Inflammatory macrophage (primary cell): ENCODE measurements at places on chromosomes 1 and 21.

DNA sequence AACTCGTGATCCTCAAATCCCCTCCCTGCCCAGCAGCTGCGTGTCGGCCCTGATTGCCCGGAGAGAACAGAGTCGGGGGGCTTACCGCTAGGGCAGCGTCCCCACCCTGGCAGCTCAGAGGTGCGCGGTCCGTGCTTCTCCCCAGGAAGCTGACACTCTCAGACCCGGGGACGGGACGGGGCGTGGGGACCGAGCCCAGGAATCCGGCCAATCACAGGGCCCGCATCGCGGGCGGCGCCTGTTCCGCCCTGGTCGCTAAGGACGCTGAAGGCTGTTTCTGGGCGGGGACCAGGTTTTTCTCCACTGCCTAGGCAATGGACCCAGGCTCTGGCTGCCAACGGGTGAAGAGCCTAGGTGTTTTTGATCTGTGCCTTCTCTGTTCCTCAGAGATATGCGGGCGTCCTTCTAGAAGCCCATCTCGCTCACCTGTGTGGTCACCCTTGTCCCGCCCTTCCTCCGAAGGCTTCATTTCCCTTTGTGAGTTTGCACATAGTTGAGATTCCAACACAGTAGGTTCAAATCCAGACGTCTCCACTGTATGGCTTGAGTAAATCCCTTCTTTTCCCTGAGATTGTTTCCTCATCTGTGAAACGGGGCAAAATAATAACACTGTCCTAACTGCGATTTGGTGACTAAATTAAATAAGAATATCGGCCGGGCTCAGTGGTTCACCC, at the start of gene C1orf87:
Gene C1orf87 (minus strand): TSS at position 166 of the 674 bp plus-strand sequence. CDS start 1,127 bp downstream, outside the sequence.
- DNase-seq, result no peak

- no peak for DNase-seq
Observed at GRCh38 chr1:155993595-155993994, 15.2 kb upstream of the ARHGEF2 start.

GRCh38 chr1:157199421-157199755, 61.2 kb upstream of the ETV3 start:
- DNase-seq, result no peak

DNA sequence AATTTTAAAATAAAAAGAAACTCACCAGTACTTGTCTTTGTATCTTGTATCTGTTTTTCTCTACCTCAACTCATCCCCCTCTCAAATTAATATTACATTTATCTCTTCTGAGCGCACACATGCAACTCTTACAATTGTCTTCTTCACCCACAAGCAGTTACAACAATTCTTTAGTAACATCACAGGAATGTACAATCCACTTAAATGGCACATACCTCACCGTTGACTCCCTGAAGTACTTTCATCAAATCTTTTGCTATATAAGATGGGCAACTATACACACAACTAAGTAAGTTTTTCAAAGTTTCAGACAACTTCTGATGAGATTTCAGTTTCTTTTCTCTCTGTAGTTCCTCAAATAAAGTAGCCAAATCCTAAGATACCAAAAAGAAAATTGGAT, 28.3 kb downstream of the HEATR1 start:
- no peak for DNase-seq

- DNase-seq, result no peak
Observed at GRCh38 chr1:9014475-9015375, 11.5 kb downstream of the SLC2A7 start.

DNA sequence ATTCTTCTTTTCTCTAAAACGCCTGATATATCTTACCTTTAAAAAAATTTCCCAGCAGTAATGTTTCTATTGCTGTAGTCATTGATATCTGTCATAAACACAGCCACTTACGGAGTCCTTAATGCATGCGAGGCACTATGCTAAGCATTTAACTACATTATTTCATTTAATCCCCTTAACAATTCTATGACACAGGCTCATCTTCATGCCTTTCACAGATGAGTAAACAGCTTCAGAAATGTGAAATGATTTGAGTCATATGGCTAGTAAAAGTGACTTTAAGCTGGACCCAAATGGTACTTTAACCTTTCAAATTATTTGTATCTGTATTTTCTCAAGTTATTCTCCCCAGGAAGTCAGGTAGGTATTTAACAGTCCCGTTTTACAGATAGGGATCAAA, 125.1 kb upstream of the FGGY start:
- DNase-seq, result no peak

DNA sequence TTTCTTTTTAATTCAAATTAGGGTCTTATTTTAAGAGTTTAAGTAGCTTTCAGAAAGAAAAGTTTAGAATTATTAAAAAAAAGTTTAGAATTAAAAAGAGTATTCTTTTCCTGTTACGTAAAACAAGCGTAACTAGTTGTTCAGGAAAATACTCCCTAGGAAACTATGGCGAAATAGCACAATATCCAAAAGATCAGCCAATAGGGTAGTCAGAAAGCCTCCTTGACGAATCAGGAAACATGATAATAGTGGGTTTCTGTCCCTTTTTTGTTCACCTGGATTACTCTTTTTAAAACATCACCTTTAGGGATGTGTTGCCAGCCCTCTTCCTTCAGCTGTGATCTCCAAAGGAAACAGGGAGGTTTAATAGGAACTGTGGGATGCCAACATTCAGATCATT, 25.2 kb downstream of the S1PR1 start:
- no peak for DNase-seq

GRCh38 chr21:32507342-32507919, 77.9 kb downstream of the TCP10L start:
- DNase-seq, result no peak

DNA sequence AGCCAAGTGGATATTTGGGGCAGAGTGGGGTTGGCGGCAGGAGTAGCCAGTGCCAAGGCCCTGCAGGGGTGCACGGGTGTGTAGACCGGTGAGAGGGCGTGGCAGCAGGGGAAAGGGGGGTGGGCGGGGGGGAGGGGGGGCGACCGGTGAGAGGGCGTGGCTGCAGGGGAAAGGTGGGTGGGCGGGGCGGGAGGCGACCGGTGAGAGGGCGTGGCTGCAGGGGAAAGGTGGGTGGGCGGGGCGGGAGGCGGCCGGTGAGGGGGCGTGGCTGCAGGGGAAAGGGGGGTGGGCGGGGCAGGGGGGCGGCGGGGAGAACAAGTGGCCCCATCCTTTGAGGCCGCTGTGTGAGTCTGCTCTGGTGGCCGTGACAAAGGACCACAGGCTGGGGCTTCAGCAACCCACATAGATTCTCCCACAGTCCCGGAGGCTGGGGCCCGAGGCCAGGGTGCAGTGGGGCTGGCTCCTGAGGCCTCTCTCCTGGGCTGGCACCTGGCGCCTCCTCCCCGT, 25.8 kb downstream of the RRP1 start:
- DNase-seq, result no peak

DNA sequence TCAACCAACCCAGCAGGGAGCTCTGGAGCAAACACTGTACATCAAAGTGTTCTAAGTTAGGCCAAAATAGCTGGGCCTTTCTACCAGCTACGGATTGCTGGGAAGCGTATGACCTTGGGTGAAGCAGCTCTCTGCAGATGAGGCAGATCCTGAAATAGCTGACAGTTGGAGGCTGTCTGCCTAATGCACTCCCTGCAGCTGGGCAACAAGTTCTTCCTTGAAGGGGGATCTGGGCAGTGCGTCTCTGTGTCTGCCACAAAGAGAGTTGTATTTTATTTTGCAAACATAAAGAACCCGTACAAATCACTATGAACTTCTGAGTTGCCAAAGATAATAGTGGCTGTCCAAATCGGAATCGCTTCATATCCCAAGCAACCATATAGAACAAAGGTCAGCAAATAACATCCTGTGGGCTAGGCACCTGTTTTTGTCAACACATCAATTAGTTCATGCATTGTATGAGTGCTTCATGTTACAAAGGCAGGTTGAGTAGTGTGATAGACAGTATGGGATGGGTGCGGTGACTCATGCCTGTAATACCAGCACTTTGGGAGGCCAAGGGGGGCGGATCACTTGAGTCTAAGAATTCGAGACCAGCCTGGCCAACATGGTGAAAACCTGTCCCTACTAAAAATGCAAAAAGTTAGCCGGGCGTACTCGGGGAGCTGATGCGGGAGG, 29.1 kb upstream of the KLF17 start:
- no peak for DNase-seq

- no peak for DNase-seq
Observed at GRCh38 chr1:207304710-207305488, 16.6 kb upstream of the CD55 start.

GRCh38 chr1:204418174-204419063, 6.8 kb upstream of the PPP1R15B start:
- DNase-seq, result no peak

GRCh38 chr1:109790735-109791494, 27.2 kb upstream of the EPS8L3 start:
- DNase-seq, result peak; percentile 83

- DNase-seq, result no peak
Observed at GRCh38 chr1:171397851-171398469, 84.0 kb downstream of the FMO4 start.

DNA sequence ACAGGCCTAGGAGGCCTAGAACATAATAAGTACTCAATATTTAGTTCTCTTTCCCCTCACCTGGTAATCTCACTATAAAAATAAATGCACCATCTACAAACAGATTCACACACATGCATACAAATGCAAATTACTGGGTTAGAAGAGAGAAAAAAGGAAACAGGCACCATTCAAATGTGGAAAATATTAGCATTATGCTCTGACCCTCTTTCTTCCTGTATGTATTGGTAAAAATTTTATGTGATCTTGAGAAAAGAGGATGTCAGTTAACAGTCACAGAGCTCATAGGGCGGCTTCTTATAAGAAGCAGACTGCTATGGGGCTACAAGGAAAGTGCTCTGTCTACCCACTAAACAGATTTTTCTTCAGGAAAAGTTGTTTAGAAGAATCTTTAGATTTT, 565.4 kb downstream of the LMO4 start:
- DNase-seq, result no peak

GRCh38 chr1:65938506-65938905, 145.8 kb downstream of the PDE4B start:
- DNase-seq, result no peak

DNA sequence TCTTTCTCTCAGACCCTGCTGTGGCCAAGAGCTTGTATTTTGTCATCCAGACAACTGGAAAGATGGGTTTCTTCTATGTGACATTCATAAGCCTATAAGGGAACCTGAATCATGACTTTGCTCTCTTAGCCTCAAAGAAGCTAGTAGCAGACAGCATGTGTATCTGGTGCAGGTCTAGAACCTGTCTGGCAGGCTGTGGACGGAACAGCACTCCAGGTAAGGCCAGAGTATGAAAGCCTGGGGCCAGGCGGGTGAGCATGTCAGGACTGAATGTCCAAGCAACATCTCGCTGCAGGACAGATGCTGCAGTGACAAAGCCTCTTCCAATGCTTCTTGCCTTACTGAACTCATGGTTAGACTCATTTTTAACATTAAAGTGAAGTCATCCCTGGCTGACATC, 32.8 kb downstream of the AKNAD1 start:
- no peak for DNase-seq

DNA sequence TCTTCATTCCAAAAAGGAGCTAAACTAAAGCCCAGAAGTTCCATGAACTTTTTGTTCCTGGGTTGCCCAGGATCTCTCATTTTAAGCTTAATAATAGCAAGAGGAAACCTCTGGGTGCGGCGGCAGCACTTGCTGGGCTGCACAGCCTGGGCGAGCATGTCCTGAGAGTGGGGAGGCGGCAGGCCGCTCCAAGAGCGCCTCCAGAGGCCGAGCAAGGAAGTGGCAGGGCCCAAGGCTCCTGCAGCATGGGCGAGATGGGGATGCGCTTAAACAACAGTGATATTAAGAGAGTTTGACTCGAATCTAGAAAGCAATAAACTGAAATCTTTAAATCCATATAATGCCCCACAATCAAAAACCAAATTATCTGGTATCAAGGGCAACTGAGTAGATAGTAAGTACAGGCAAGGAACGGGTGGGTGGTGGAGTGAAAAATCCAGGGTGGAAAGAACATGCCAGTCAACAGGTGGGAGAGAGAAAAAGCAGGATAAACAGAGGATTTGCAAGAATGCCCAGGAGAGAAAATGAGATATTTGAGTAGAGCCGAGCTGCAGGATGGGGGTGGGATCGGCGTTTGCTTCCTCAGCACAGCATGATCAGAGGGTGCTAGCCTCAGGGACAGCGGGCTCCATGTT, 14.1 kb upstream of the TNR start:
- DNase-seq, result peak; percentile 28

DNA sequence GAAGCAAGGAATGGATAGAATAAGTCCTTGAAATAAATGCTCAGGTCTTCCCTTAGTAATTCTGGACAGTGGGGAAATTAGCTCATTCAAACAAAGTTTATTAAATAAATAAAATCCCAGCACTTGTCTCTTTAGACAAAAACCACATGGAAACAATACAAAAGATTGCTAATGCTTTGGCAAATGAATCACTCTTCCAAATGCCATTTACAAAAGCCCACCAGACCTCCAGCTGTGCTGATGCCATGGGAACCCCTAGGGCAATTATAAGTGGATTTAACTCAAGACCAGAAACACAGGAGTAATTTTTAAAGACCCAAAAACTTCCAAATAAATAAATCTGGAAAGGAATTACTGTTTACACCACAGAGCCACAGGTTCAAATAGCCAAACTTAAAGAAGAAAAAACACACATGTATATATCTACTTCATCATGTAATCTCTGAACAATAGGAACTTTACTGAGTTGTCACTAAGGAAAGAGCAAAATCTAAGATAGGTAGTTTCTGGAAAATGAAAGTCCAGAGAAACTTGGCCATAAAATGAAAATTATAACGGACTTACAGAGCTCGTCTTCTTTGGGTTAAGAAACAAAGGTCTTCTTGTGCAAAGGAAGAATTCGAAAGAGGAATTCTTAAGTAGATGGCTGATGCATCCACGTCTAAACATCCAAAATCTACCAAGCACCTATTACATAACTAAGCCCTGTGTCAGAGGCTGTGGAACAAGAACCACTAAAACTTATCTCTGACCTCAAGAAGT, 399.4 kb downstream of the SMYD3 start:
- no peak for DNase-seq

DNA sequence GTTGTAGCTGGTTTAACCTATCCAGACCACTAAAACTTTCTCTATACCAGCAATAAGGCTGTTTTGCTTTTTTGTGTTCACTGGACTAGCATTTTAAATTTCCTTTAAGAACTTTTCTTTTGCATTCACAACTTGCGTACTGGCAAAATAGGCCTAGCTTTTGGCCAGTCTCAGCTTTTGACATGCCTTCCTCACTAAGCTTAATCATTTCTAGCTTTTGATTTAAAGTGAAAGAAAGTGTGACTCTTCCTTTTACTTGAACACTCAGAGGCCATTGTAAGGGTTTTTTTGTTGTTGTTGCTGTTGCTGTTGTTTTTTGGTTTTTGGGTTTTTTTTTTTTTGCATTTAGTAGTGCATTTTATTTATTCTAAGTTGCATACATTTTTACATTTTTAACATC, 15.2 kb downstream of the RPAP2 start:
- DNase-seq, result no peak
